ENCODE measurements at places on chromosomes 11 and 22. TPM values are rescaled to one million over a fixed set of nuclear protein-coding genes. Genes with fewer than 3 reads are reported as not detected.

VSIG2 gene
- total RNA-seq, result not detected

OR51E2 gene
- not detected for total RNA-seq

RAB1B gene
- total RNA-seq, result 164 TPM

GRCh38 chr11:45661439-45662055 lies 3.9 kb downstream of the CHST1 start:
- DNase-seq, result no peak

- DNase-seq, result no peak
Observed at GRCh38 chr22:29964776-29965175, 81.8 kb downstream of the MTMR3 start.

- no peak for DNase-seq
Observed at GRCh38 chr11:129610125-129610524, 205.5 kb upstream of the TMEM45B start.

- no peak for DNase-seq
Observed at GRCh38 chr11:98842187-98842586, 178.6 kb upstream of the CNTN5 start.
